RWPE1 (cell line): ENCODE measurements at places on chromosomes 13 and 19.

DNA sequence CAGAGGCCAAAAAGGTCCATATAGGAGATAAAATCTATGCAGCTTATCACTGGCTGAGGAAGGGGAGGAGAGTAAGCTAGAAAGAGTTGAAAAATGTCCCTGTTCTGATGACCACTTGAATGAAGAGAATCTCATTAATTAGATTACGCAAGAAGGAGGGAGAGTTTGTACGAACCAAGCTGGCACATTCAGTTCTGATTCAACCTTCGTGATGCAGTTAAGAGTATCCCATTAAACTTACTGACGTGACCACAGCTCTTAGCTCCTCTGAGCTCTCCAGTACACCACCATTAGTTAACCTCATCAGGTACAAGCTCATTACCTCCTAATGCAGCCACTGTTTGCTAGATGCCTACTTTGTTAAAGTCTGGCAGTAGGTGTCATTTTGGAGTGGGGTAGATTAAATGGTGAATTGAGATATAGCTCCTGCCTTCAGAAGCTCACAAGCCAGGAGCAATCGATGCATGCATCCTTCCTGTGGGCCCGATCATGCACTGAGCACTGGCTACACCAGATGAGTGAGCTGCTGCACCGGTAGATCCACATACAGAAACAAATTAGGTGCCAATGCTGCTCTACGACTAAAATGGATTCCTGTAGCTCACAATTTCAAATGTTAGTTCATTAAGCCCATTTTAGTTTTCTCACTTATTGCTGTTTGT lies 458.3 kb downstream of the COG6 start:
- DNase-seq: no peak

GRCh38 chr19:29706635-29707034 lies 8.4 kb downstream of the C19orf12 start:
- DNase-seq: no peak

DNA sequence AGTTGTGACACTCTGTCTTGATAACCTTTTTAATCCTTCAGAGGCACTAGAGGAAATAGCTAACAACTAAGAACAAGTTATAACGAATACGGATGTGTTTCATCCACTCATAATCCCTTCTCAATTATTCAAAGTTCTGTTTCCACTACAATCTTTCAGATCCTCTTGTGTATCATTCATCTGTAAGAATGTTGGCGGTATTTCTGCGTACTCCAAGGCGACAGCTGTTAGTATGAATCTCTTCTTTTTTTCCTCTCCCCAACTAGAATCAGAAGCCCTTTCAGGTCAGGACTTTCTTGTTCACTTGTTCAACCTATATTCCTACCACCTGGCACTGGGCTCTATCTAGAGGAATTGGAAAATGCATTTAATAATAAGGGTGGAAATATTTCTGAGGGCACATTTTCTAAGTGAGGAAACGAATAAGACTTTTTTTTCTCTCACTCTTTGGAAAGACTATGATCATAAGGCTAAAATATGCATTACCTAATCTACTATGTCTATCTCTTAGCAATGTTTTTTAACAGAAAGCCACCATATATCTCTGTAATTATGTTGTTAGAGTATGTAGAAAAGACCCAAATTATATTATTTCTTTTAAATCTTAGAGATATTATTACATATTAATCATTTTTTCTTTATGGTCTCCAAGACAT lies 492.9 kb downstream of the PCDH20 start:
- DNase-seq: no peak

DNA sequence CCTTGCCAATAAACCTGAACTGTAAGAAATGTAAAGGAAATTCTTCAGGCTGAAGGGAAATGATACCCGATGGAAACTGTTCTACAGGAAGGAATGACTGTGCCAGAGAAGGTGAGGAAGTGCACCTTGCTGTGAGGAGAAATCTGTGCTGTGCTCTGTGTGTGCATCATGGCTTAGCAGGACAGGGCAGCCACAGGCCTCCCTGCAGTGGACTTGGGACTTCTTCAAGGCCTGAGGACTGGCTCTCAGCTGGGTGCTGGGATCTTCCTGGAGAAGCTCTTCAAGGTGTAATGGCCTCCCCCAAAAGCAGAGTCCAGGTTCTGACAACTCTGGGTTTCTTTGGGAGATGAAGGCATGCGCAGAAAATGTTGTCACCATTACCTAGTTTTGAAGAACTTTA lies 145.1 kb downstream of the UQCRFS1 start:
- DNase-seq: no peak

- no peak for DNase-seq
Observed at GRCh38 chr19:22783651-22784410, at the start of gene ZNF99. TSS of gene ZNF99 (minus strand) at chr19:22784151. CDS start at chr19:22784016, 135 bp downstream.

GRCh38 chr13:111410232-111411021 lies 90.0 kb downstream of the TEX29 start:
- DNase-seq: no peak

- DNase-seq: peak; percentile 95
Observed at GRCh38 chr19:8513687-8514504, at the start of gene ZNF414. TSS of gene ZNF414 (minus strand) at chr19:8514167. CDS start at chr19:8514046, 121 bp downstream.

DNA sequence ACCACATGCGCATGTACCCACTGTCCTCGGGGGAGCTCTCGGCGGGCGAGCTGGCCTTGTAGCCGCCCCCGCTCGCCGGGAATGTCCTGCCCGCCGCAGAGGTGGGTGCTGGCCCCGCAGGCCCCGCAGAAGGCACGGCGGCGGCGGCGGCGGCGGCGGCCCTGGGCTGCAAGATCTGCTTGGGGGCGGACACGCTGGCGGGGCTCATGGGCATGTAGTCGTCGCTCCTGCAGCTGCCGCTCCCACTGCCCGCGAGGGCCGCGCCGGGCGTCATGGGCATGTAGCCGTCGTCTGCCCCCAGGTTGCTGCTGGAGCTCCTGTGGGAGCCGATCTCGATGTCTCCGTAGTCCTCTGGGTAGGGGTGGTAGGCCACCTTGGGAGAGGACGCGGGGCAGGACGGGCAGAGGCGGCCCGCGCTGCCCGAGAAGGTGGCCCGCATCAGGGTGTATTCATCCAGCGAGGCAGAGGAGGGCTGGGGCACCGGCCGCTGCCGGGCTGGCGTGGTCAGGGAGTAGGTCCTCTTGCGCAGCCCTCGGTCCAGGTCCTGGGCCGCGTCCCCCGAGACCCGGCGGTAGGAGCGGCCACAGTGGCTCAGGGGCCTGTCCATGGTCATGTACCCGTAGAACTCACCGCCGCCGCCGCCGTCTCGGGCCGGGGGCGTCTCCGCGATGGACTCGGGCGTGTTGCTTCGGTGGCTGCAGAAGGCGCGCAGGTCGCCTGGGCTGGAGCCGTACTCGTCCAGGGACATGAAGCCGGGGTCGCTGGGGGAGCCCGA lies 2.4 kb downstream of the IRS2 start:
- DNase-seq: no peak

DNA sequence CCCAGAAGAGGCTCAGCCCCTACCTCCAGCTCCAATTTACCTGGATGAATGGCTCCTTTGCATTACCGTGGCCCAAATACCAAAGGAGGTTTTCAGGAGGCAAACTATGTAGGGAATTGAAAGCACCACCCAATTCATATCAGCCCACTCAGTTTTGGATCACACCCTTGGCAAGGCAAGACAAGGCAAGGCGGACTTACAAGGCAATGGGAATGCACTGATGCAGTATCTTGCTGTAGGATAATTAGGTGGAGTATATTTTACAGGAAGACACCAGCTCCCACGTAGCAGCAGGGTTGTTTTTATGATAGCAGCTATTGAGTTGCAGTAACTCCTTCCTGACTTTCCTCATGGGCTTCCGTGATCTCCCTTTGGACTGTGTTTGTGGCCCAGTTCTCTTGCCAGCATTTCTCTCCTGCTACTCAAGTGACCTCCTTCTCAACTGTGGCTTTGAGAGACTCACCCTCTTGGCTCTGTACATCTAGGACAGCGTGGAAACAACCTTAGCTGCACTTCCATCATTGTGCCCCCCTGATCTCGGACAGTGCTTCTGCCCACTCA lies 935.9 kb downstream of the EFNB2 start:
- DNase-seq: no peak

GRCh38 chr13:33537026-33537425 lies 251.5 kb upstream of the STARD13 start:
- DNase-seq: no peak

GRCh38 chr19:18682807-18683108 lies 722 bp upstream of the CRTC1 start:
- no peak for DNase-seq

- DNase-seq: no peak
Observed at GRCh38 chr19:8831373-8831772, 731 bp downstream of the ZNF558 start.

- DNase-seq: no peak
Observed at GRCh38 chr13:50951366-50951765, 41.8 kb downstream of the RNASEH2B start.

DNA sequence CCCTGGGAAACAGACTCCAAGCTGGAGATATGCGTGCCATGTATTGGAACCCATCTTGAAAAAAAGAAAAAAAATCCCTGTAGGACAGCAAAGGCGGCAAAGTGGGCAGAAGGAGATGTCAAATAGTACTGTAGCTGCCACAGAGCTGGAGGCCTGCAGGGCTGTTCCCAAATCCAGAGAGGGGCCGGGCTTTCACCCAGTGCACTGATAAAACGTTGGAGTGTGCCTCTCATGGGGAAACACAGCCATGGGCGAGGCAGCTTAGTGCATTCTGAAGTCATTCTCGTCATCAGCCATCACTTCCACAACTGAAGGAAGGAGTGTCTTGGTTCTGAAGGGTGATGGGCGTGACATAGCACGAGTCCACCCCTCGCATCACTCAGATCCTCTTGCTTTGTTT lies 4.8 kb downstream of the SGCG start:
- no peak for DNase-seq

- DNase-seq: no peak
Observed at GRCh38 chr19:8684001-8684902, 14.3 kb downstream of the ACTL9 start.

DNA sequence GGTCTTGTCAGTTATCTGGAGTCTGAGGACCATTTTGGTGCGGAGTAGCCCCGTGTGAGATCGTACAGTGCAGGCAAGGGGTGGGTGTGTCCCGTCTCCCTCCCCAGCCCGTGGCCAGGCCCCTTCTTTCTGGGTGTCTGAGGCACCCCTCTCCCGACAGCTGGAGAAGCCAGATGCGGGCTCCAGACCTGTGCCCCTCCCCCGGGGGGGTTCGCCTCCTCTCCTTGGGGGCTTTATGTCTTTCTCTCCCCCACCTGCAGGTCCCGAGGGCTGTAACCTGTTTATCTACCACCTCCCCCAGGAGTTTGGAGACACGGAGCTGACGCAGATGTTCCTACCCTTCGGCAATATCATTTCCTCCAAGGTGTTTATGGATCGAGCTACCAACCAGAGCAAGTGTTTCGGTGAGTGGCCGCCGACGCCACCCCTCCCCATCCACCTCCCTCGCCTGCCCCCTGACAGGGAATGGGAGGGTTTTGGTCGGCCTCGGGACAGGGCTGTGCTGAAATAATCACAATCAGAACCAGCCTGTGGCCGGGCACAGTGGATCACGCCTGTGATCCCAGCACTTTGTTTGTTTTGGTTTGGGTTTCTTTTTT lies 65.6 kb downstream of the CELF5 start:
- DNase-seq: no peak

DNA sequence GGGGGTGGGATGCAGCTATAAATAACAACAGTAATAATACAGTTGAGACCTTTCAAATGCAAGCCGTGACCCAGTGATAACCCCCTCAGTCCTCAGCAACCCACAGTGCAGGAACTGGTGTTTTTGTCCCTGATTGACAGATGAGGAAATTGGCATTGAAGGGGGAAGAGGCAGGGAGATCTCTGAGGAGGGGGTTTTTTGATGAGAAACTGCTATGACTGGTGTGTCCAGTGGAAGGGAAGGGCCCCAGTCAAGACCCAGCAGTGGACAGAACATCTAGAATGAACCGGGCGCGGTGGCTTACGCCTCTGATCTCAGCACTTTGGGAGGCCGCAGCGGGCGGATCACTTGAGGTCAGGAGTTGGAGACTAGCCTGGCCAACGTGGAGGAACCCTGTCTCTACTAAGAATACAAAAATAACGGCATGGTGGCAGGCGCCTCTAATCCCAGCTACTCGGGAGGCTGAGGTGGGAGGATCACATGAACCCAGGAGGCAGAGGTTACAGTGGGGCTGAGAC lies 1.9 kb downstream of the MAP1S start:
- no peak for DNase-seq

- no peak for DNase-seq
Observed at GRCh38 chr13:63088226-63088625, 1672.6 kb upstream of the PCDH20 start.

- no peak for DNase-seq
Observed at GRCh38 chr13:105908586-105908985, 626.9 kb downstream of the EFNB2 start.

DNA sequence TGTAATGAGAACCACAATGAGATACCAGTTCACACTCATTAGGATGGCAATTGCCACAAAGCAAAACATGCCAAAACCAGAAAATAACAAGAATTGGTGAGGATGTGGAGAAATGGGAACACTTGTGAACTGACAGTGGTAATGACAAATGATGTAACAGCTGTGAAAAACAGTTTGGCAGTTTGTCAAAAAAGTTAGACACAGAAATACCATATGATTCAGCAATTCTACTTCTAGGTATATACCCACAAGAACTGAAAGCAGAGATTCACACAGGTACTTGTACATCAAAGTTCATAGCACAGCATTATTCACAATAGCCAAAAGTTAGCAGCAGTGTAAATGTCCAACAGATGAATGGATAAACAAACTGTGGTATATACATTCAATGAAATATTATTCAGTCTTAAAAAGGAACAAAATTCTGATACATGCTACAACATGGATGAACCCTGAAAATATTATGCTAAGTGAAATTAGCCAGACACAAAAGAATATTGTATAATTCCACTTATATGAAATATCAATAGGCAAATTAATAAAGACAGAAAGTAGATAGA lies 96.5 kb downstream of the UGGT2 start:
- no peak for DNase-seq

- DNase-seq: no peak
Observed at GRCh38 chr13:20923272-20923671, 20.7 kb upstream of the XPO4 start.

GRCh38 chr19:45250832-45251451 lies at the start of gene MARK4:
TSS of gene MARK4 (plus strand) at chr19:45251271. CDS start at chr19:45251589, 318 bp downstream.
- peak; percentile 89 for DNase-seq

DNA sequence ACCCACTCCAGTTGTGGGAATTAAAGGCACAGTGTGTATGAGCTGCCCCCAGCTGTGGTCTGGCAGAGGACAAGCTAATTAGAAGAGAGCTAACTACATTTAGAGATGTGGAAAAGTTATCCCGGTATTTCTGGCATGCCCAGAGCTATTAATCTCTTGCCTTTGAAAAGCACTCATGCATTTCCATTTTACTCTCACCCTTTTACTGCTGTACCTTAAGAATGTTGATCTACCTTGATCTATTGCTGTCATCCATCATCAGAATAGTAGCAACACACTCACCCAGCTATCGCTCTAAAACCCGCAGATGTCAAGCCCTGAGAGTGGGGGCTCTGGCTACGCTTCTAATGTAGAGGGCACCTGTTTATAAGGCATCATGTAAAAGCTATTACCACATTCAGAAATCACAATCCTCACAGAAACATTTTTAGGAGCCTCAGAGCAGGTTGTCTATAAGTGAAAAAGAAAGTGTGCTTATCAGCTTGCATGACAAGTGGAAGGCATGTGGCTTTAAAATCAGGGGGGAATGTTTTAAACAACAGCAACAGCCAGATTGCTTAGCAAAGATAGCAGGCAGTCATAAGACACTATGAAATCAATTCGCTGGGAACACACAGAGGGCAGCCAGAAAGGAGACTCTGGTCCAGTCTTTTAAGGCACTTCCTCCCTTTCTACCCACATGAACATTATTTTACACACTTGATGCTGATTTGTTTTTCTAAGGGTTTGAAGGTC lies 224.2 kb upstream of the IRS2 start:
- DNase-seq: no peak
